ENCODE measurements at places on chromosomes 5 and 9.

GRCh38 chr5:37801521-37801920 is 38.3 kb downstream of the GDNF start:
- no peak for DNase-seq

DNA sequence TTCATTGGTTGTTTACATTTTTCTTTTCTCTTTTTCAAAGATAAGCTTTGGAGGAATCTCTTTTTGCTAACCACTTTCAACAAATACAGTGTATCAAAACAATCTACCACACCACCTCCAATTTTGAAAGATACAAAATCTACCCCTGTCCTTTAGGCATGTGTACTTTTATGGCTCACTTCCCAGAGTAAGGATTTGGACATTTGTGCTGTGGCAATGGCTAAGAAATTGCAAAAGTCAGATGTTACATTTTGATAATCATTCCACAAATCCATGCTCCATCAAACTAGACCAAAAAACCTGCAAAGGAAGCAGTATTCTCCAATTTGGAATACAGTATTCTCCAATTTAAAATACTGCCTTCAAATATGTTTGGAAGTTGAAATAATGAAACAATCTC is 204.9 kb downstream of the MCTP1 start:
- peak; percentile 2 for DNase-seq

DNA sequence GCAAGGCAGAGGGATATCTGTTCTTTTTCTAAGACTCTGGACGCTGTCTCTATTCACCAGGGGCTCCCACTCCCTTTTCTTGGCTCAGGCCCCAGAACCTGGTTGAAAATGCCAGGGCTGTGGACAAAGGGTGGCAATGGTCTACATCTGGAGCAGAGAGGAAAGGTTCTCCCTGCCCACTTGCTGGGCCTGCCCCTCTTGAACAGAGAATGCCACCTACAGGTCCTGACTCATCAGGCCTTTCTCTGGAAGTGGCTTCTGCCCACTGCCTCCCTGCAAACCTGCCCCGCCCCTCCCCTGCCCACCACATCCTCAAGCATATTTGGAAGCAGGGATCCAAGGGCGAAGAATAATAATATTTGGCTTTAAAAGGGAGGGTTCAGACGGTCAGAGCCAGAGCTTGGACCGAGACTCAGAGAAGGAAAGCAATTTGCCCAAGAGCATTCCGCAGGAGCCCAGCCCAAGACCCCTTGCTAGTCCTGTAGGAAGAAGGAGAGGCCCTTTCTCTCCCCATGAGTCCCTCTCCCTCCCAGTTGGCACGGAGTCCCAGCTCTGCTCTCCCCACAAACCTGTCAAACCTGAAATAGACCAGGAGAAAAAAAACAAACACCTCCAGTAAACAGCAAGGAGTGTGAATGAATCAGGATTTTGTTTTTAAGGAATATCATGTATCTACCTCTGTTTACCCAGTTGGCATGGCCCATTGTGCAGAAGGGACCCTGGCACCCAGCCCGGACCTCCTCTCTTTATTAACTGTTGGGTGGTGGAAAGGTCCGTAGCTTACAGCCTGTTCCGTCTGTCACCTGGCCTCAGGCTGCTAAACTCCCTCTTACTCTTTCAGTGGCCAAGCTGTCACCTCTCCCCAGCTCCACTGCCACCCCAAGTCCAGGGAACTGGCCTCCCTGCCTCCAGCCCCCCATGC is 37.7 kb upstream of the STXBP1 start:
- no peak for DNase-seq

DNA sequence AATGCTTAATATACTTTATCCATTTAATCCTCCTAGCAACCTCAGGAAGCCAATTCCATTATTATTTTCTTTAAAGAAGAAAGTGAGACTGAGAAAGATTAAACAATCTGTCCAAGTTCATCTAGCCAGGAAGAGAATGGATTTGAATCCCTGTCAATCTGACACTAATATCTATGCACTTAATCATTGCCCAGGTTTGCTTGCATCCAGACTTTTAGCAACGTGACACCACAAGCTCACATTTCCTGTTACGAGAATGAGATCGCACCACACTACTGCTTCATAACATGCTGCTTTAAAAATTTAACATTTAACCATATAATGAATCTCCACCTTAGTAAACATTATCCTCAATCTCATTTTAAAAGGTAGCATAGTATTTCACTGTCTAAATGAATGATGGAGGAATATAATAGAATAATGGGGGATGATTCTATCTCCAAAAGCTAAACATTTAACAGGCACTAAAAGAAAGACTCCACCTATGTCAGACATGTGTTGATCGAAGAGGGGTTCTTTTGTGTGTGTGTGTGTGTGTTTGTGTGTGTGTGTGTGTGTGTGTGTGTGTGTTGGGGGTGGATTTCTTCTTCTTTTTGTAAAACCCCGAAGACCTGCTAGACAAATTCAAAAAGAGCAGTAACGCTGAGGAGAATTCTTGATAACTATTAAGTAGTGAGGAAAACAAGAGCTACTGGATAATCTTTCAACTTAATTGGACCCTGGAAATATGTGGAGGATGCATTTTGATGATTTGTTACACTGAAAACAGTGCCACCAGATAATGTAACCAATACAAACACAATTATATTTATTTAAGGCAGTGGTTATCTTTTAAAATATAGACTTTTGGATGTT is 138.7 kb upstream of the NR3C1 start:
- DNase-seq = no peak

DNA sequence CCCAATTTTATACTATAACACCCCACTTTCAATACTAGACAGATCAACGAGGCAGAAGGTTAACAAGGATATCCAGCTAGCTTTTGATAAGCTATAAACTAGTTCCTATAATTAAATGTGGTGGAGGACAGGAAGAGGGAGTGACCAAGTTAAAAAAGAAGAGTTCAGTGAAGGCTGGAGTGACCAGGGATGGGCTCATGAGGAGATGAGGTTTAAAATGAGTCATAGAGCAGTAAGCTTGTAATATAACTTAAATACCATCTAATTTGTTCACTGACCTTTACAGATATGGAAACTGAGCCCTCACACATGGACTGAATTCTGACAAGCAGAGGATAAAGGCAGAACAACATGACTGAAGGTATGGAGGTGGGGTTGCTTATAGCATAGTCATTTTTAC is 284.5 kb downstream of the SPATA31D1 start:
- peak; percentile 38 for DNase-seq

- DNase-seq = no peak
Observed at GRCh38 chr5:56272765-56273164, 39.6 kb upstream of the ANKRD55 start.

DNA sequence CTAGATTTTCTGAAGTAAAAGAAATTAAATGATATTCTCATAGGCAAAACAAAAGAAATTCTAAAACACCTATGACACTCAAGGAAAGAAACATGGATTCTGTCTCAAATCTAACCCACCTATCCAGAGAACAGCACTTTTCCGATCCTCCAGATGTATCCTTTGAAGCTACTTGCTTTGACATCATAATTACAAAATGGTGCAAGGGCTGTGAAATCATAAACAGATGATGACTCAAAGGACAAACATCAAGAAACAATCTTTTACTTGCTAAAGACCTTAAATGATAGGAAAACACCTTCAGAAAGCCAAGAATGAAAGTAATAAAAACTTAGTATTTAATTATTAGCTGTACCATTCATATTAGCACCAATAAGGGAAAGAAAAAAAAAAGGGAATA is 202.6 kb downstream of the DENND1A start:
- peak; percentile 45 for DNase-seq

DNA sequence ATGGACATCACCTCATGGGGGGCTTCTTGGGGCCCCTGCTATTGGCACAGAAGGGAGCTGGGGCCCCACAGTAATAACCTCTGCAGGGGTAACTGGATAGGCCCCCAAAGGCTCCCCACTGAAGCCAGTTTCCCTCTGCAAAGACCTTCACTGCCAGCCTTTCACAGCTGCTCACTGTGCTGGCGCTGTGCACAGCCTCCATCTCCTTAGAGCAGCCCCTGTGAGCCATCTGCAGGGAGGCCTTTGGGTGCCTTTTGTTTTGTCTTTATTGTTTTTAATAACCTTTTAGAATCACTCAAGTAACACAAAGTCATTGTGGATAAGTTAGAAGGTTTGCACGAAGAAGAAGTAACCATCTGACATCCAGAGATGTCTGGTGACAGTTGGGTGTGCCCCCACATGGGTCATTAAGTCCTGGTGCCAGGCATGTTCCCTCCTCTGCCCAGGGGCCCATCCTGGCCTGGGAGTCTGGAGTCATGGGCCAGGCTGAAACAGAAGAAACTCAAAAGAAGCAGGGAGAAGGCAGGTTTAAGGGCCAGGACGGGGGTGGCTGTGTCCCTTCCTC is 42.7 kb downstream of the NCS1 start:
- DNase-seq = no peak

DNA sequence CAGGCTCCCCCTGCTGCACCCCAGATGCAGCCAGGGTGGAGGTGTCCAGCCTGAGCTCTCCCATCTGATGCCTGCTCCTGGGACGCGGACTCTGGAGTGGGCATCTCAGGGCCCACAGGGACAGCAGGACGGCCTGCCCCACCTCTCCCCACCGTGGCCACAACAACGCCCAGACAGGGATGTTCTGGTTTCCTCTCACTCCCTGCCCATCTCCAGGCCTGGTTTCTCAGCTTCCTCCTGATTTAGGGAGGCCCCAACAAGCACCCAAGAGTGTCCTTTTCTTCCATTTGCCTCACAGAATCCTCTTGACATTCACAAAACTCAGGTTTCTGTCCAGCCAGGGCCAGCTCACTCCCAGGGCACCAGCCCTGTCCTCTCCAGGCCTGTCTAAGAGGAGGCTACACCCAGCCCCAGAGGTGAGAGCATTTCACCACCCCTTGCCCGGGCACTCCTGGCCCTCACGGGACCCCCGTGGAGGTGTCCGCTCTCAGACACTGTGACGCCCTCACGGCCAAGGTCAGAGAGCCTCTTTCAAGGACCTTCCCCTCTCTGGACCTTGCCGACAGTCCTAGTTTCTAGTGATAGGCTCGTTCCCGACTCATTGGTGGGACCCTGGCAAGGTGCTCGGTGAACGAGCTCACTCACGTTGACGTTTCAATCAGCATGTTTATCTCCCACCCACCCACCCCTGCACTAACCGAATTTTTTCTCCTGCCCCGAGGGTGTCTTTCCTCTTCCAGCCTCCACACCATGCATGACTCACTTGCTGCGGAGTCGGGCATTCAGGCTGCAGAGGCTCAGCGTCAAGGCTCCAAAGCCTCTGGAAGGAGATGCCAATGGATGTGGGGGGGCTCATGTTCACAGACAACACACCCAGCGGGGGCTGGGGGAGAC is 62.0 kb upstream of the UNC5A start:
- DNase-seq = no peak

GRCh38 chr5:96172436-96172835 is 210.8 kb upstream of the ELL2 start:
- peak; percentile 77 for DNase-seq

DNA sequence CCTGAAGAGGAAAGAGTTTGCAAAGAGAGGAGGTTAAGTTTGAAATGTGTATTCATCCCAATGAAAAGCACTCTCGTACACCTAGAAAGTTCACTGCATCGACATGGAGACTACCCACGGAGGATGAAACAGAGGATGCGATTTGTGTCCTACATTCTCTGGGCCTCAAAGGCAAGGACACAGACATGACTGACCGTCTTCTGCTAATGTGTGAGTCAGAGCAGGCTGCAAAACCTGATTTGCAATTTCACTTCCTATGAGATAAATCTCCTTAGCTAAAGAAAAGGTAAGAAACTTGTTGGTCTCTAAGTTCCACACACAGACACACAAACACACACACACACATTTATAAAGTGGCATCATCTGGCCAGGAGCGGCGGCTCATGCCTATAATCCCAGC is 98.6 kb downstream of the GNAQ start:
- DNase-seq = peak; percentile 36

- no peak for DNase-seq
Observed at GRCh38 chr5:179387151-179388110, 42.2 kb upstream of the ADAMTS2 start.

- DNase-seq = no peak
Observed at GRCh38 chr9:138097501-138097991, 220.0 kb downstream of the CACNA1B start.

- no peak for DNase-seq
Observed at GRCh38 chr9:104144336-104144735, 50.2 kb downstream of the SMC2 start.

- no peak for DNase-seq
Observed at GRCh38 chr5:111003623-111004022, 67.9 kb upstream of the TSLP start.

DNA sequence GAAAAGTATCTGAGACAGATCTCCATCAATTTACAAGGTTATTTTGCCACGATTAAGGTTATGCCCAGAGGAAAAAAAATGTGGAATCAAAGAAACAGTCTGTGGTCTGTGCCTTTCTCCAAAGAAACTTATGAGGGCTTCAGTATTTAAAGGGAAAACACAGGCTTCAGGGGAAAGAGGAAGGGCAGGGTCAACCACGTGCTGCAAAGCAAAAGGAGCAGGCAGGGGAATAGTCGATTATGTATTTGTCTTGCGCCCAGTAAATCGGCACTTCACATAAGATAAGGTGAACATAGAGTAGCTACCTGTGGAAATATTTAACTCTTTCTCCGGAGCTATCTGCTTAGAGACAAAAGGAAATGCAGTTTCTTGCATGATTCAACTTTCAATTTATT is 343.7 kb downstream of the RAB3C start:
- no peak for DNase-seq

All from cardiac fibroblast (primary cell).